Effector CD8-positive, alpha-beta T cell (primary cell): ENCODE measurements at places on chromosomes 7 and 10.

DNA sequence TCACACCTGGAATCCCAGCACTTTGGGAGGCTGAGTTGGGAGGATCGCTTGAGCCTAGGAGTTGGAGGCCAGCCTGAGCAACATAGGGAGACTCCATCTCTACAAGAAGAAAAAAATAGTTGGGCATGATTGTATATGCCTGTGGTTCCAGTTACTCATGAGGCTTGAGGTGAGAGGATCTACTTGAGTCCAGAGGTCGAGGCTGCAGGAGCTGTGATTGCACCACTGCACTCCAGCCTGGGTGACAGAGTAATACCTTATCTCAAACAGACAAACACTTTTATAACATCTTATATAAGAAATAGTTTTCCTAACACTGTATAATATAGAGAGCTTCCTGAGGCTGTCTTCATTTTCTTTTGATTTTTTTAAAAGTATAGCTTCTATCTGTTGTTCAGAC is 448.4 kb upstream of the COBL start:
- DNase-seq: no peak

DNA sequence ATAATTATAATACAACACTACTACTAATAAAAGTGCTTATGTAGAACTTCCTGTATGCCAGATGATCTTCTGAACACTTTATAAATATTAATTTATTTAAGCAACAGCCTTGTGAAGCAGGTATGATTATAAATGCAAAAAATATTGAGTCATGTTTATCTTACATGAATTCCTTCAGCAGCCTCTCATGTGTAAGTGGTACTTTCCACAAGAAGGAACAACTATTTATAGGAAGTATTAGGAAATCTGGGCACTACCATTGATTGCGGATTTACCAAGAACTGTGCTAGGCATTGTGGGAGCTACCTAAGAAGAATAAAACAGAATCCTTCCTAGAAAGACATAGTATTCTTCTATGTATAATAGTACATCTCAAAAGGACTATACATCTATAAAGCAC is 10.7 kb upstream of the STEAP4 start:
- DNase-seq: no peak

DNA sequence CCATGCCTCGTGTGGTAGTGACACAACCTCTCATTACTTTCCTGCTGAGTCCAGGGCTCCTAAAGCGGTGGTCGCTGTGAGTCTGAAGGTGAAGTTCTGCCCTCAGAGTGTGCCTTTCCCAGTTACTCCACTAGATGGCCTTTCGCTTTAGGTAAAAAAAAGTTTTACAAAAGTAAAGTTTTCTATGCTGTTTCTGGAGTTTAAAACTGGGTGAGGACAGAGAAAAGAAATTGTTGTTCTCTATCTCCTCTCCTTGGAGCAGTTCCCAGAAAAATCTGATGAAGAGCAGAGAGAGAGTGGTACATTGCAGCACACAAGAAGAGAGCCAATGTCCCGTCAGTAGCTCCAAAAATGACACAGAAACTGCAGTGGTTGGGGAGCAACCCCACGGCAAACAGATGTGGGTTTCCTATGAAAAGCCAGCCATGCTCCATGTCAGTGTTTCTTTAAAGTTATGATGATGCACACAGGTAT is 257.1 kb downstream of the GLI3 start:
- DNase-seq: no peak

DNA sequence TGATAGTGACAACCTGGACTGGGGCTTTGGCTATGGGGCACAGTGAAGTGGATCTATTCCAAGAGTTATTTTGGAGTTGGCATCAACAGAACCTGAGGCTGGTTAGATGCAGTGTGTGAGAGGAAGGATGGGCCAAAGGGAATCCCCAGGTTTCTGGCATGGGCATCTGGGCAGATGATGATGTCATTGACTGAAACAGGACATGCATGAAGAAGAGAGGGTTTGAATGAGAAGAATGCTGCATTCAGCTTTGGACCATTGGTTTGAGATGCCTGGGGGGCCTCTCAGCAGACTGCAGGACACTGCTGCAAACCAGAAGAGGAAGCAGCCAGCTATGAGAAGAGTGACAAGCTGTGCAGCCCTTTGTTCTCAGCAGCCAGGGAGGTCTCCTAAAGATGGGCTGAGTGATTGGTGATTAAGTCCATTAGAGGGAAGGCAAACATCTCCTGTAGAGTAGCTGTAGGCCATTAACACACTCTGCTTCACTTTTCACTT is 23.1 kb upstream of the PIK3CG start:
- no peak for DNase-seq

DNA sequence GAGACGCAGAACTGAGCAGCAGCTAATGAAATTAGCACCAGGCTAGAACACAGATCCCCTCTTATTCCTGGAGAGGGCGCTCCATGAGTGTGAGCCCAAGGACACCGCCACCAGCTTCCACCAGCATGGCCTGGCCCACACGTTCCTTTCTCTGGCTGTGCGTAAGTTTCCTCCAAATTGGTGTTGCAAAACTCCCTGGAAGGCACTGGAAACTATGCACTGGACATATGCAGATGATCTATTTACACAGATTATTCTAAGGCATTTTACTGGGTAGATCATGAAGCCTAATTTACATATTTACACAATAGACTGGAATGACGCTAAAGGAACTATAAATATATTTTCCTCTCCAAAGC is 455.6 kb upstream of the FOXK1 start:
- no peak for DNase-seq

GRCh38 chr7:26040085-26040484 is 111.9 kb upstream of the NFE2L3 start:
- no peak for DNase-seq

DNA sequence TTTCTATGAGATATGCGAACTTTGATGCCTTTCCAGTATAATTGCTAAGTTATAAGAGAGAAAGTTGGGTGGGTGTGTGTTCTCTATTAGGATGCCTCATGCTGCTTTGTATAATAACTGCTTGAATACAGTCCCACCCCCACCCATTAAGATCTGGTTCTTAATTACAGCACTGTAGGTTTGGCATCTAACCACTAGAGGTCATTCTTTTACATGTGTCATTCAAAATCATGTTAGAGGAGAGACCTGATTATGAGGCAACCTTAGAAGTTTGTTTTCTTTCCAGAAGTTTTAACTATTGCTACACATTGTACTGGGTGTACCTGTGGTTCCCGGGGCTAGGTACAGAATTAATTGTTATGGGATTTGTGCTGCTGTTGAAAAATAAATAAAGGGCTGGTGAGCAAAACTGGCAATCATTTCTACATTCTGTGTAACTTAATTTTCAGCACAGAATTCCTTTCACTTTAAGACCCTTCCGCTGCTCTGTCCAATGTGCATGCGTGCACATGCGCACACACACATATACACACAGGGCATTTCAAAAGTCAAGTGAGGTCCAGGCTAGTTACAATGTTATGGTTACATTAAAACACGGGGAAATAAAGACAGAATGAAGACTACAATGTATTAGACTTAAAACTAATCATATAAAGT is 1156.3 kb downstream of the SORCS3 start:
- DNase-seq: no peak

GRCh38 chr7:112370436-112370835 is 79.8 kb upstream of the IFRD1 start:
- no peak for DNase-seq

DNA sequence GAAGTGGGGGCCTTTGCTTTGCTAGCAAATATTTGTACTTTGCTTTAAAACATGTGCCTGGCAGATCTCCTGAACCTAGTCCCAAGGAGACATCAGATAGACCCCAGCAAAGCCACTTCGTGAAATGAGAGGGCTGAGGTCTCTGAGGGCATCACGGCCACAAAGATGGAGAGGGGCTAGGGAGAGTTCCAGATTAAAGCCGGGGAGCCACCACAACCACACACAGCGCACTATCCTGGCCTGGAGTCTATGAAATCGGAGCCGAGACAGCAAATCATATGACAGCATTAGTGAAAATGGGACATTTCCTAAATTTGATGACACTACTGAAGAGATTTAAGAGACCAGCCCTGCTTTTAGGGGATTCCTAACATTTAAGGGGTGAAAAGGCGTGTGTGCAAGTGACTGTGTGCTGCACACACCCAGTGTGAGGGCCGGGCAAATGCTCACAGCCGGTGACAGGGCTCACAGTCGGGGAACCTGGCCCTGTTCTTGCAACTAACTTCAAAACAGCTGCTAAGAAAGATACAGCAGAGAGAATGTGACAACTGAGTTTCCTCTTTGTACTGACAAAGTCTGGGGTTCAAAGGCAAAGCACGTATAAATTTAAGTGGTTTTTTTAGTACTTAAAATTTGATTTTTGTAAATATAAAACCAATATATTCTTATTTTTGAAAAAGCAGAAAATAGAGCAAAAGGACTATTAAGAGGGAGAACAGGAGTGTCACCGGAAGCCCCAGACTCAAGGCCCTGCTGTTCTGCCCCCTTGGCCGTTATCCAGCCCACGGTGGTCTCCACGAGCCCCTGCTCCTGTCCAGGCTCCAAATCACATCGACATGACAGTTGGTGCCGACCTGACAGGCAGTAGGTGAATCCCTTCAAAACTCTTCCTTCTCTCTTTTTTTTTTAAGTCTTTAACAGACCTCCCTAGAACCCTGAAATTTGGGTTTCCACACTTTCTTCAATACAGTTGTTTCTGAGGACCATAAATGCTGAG is 49.5 kb downstream of the VIPR2 start:
- DNase-seq: no peak

DNA sequence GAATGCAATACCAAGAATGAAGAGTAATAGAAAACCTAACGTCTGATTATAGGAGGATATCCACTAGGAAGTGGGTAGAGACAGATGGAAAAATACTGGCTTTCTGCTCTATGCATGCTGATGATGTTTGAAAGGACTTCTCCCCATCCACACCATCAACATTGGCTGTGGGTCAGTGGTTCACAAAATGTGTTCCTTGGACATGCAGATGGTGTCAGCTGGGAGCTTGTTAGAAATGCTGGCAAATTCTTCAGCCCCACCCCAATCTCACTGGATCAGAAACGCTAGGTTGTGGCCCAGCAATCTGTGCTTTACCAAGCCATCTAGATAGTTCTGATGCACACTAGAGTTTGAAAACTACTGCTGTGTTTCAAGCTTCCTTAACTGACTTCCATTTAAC is 164.1 kb downstream of the PPP1R17 start:
- no peak for DNase-seq

DNA sequence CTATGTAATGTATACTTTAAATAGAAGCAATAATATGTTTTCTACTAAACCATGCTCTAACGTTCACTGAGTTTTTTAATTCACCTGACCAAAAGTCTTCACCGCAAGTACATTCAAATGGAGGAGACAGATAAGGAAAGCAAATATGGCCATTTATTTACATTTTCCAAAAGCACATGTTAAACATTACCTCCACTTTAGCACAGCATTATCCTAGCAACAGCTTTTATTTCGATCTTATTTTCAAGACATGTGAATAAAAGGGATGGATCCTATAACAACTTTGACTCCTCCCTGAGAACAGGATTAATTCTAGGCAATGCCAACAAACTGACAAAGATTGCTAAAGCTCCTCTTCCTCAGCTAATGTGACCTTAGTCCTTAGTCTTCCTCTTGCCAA is 11.5 kb upstream of the GRM8 start:
- no peak for DNase-seq
